ENCODE measurements at places on chromosomes 1 and 21.
A peak's percentile ranks its signal among the peaks of the same experiment; 100 is the strongest.

DNA sequence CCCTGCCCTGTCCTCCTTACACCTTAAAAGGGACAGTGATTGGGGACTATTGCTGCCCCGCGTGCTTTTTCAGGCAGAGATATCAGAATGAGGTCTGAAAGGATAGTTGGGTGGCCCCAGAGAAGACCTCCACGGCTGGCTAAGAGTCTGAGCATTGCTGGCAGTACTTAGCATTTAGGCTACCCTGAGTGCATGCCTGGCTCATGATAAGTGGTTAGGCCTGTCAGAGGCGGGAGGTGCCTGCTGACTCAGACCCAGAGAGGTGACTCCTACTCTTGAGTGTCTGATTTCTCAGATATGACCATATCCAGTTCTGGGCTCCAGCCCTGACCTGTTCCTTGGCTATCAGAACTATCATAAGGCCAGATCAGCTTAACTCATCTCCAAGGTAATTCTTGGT is 213.7 kb downstream of the PBX1 start:
- no peaks in the 10 kb centered on the region for H3K4me1 ChIP-seq
- no peak overlapping the region for H3K4me3 ChIP-seq
- no peak for DNase-seq
- H3K27ac ChIP-seq, result no peak overlapping the region
- H3K36me3 ChIP-seq, result no peaks in the 10 kb centered on the region
- no peaks in the 10 kb centered on the region for H3K27me3 ChIP-seq

GRCh38 chr1:66354311-66355201 is 179.4 kb upstream of the SGIP1 start:
- peaks cover 95% of the 10 kb centered on the region for H3K4me1 ChIP-seq
- peaks cover 77% of the 10 kb centered on the region for H3K36me3 ChIP-seq
- H3K27me3 ChIP-seq, result no peaks in the 10 kb centered on the region

DNA sequence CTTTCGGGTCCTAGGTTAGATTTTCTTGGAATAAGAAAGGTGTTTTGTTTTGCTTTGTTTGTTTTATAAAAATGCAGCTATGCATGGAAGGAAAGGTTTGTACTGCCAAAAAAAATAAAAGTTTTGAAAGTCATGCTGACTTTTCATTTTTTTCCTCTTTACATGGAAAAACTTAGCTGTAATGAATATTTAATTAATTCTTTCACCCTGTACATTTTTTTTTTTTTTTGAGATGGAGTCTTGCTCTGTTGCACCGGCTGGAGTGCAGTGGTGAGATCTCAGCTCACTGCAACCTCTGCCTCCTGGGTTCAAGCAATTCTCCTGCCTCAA is 48.7 kb downstream of the NENF start:
- no peak overlapping the region for H3K4me3 ChIP-seq
- no peak overlapping the region for H3K27ac ChIP-seq
- no peaks in the 10 kb centered on the region for H3K36me3 ChIP-seq
- H3K27me3 ChIP-seq, result peaks cover 28% of the 10 kb centered on the region
- no peak for DNase-seq

GRCh38 chr1:89724369-89725010 is 91.6 kb downstream of the LRRC8C start:
- no peaks in the 10 kb centered on the region for H3K36me3 ChIP-seq
- DNase-seq, result peak; percentile 22
- peaks cover 65% of the 10 kb centered on the region for H3K4me1 ChIP-seq

- DNase-seq, result no peak
- no peak overlapping the region for H3K27ac ChIP-seq
- no peak overlapping the region for H3K4me3 ChIP-seq
- peaks cover under 1% of the 10 kb centered on the region for H3K36me3 ChIP-seq
- H3K27me3 ChIP-seq, result peaks cover 12% of the 10 kb centered on the region
- peaks cover 4% of the 10 kb centered on the region for H3K4me1 ChIP-seq
Measured at GRCh38 chr1:165703648-165704047, 5.3 kb upstream of the ALDH9A1 start.

DNA sequence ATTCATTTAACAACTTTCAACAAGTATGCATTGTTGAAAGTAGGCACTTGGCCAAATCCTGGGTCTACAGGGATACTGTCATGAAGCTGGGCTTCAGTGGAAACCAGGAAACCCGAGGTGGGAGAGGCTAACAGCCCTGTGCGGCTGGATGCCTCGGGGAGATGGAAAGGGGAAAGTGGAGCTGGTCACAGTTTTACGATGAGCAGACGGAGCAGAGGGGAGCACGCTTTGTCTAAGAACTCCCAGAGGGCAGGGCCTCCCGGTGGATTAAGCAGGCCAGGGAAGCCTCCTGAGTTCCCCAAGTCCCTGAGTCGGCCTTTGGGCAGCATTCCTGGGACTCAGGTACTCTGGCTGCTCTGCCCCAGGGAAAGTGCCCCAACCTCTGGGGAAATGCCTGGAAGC is 23.8 kb downstream of the STUM start:
- H3K36me3 ChIP-seq, result no peaks in the 10 kb centered on the region
- H3K4me1 ChIP-seq, result peaks cover 14% of the 10 kb centered on the region
- DNase-seq, result no peak
- H3K27ac ChIP-seq, result no peak overlapping the region
- H3K4me3 ChIP-seq, result no peak overlapping the region

- no peak overlapping the region for H3K4me3 ChIP-seq
- H3K27me3 ChIP-seq, result peaks cover 4% of the 10 kb centered on the region
- no peaks in the 10 kb centered on the region for H3K36me3 ChIP-seq
Measured at GRCh38 chr1:62706985-62707743, 19.0 kb upstream of the DOCK7 start.

DNA sequence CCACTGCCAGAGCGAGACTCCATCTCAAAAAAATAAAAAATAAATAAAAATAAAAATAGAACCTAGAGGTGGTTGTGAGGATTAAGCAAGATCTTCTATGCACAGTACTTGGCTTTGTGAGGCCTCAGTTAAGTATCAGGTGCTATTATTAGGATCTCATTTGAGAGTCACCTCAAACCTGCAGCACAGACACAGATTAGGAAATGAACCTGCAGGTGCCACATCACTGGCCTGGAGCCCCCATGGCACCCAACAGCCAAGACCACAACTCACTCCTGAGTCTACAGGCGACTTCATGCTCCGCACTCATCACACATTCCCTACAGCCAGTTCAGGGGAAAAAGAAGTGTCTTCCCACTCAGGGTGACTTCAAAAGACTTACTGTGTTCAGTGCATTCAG is 176.8 kb downstream of the SLC45A1 start:
- peaks cover 54% of the 10 kb centered on the region for H3K36me3 ChIP-seq
- no peak for DNase-seq
- H3K27ac ChIP-seq, result peak overlapping the region; percentile 80
- H3K4me3 ChIP-seq, result no peak overlapping the region
- H3K4me1 ChIP-seq, result peaks cover 72% of the 10 kb centered on the region

GRCh38 chr1:79469139-79469538 is 462.6 kb upstream of the ADGRL4 start:
- H3K27me3 ChIP-seq, result no peaks in the 10 kb centered on the region
- H3K4me1 ChIP-seq, result no peaks in the 10 kb centered on the region
- H3K4me3 ChIP-seq, result no peak overlapping the region
- no peaks in the 10 kb centered on the region for H3K36me3 ChIP-seq

DNA sequence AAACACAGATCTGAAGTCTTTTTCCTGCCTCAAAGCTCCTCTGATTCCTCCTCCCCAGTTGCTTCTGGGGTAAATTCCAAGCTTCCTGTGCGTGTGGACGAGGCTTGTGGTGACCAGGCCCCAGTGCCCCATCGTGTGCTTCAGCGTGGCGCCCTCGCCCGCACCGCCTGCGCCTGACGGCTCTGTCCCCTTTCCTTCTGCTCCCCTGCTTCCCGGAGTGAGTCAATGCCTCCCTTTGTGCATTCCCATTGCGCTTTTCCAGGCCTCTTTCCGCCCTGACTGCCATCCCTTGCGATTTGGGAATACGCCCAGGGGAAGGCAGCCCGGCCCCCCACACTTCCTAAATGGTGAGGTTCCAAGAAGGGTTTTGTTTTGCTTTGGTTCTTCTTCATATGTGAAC is 36.3 kb downstream of the FAAP20 start:
- no peaks in the 10 kb centered on the region for H3K4me1 ChIP-seq
- DNase-seq, result no peak
- peaks cover 55% of the 10 kb centered on the region for H3K36me3 ChIP-seq
- no peak overlapping the region for H3K27ac ChIP-seq
- no peak overlapping the region for H3K4me3 ChIP-seq
- H3K27me3 ChIP-seq, result no peaks in the 10 kb centered on the region

DNA sequence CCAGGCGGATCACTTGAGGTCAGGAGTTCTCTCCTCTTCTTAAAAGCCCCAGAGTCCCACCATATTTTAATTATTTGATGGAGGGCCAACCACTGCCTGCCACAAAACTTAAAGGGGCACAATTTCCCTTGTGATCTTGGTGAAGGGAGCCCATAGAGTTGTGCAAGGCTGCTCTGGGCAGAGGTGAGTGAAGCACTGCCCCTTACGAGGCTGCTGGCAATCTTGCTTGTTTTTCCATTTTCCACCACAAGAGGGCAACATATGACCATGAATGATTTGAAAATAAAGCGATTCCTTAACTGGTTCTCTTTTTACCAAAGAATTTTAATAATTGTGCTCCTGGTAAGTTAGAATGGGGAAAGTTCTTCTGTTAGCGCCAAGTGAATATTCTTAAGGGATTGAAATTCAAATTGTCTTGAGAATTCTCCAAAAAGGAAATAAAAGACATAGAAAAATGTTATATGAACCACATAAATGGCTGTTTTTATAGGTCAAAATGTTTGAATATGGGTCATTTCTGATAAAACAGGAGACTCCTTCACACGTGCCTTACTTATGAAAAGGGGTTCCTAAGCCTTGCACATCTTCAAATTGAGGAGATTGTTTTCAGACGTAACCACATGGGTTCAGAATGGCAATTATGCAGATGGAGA is 22.7 kb downstream of the PGM1 start:
- no peak for DNase-seq
- no peak overlapping the region for H3K4me3 ChIP-seq
- H3K4me1 ChIP-seq, result no peaks in the 10 kb centered on the region
- no peak overlapping the region for H3K27ac ChIP-seq
- H3K27me3 ChIP-seq, result no peaks in the 10 kb centered on the region
- no peaks in the 10 kb centered on the region for H3K36me3 ChIP-seq

DNA sequence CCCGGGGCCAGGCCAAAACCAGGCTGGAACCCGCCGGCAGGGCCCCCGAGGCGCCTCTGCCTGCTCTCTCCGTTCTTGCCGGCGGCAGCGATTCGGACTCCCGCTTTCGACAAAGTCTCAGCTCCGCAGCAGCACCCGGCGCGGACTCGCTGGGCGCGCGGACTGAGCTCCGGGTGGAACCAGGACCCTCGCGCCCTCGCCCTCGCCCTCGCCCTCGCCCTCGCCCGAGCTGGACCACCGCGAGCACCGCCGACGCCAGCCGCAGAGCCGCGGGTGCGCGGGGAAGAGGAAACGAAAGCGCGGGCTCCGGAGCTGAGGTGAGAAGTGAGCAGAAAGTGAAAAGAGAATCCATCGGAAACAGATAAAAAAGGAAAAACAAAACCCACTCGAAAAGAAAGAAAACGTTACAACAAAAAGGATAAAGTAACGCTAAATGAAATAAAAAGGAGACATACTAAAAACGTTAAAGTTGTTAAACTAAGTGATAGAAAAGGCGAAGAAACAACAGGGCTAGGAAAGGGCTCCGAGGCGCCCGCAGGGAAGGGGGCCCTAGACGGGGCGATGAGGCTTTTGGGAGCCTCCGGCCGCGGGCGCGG is 64.9 kb downstream of the MEF2D start:
- no peaks in the 10 kb centered on the region for H3K36me3 ChIP-seq
- H3K4me1 ChIP-seq, result peaks cover 27% of the 10 kb centered on the region
- H3K4me3 ChIP-seq, result peak overlapping the region; percentile 82
- no peak overlapping the region for H3K27ac ChIP-seq
- peak; percentile 43 for DNase-seq

DNA sequence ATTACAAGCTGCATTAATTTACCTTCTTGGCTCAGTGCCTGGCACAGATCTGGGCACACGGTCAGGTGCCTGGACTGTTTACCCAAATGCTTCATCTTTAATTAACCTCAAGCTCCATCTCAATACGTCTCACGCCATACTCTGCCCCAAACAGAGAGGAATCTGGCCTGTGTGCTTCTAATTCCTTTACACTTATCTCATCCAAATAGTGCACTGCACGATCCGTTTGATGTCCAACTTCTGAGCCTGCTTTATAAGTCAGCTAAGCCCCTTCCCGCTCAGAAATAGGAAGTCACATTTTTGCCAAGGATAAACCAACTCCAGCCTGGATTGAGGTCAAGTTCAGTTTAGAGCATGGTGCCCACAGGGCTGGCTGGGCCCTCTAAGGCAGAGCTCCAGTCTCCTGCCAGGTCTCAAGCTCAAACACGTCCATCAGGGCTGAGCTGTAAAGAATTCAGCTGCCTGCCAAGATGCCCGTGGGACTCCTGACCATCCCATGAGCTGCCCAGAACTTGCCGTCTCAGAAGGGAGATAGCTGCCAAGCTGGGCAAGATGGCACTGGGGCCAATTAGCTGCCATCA is 233.5 kb downstream of the TRABD2B start:
- no peaks in the 10 kb centered on the region for H3K36me3 ChIP-seq
- H3K27ac ChIP-seq, result no peak overlapping the region
- H3K27me3 ChIP-seq, result peaks cover 2% of the 10 kb centered on the region
- H3K4me3 ChIP-seq, result no peak overlapping the region
- H3K4me1 ChIP-seq, result no peaks in the 10 kb centered on the region
- DNase-seq, result no peak

DNA sequence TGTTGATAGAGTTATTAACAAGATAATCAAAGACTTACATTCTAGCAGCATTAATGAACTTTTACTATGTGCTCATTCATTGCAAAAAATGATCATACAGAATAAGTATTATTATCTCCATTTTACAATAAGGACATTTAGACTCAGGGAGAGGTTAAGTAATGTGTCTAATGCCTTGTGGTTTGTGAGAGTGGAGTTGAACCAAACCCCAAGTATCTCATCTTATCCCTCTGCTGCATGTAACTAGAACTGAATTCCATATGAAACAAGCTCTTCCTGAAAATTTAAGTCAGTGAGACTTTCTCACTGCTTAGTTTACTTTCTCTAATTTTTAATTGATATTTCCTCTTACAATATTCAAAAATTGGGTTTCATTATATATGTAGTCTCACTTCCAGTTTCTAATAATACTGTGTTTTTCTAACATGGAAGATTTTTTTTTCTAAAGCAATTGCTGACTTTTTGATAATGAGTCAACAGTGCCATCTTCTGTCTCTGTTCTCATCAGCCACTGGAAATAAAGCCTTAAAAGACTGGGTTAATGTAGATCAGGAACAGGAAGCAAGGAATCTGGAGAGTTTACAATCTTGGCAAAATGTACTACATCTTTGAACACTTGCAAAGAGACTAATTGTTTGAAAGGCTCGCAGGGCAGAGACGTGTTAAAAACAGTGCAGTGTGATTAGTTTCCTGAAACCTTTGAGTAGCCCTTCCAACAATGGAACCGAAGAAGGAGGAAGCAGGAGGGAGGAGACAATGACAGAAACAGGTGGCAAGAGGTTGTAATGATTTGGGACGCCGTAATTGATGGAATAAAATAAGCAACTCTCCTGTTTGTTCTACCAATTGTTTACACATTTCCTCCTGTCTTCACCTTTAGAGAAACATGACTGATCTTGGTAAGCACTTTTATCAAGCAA is 567.6 kb downstream of the MRPL39 start:
- no peaks in the 10 kb centered on the region for H3K27me3 ChIP-seq
- H3K4me1 ChIP-seq, result peaks cover 35% of the 10 kb centered on the region
- DNase-seq, result no peak
- H3K27ac ChIP-seq, result peak overlapping the region; percentile 80
- no peaks in the 10 kb centered on the region for H3K36me3 ChIP-seq

Data from activated B cell treated with CpG ODN at 0.5 μM for 24 hours (primary cell).